ENCODE measurements at places on chromosomes 2 and 18.
A peak's percentile ranks its signal among the peaks of the same experiment; 100 is the strongest.

- H3K4me1 ChIP-seq: no peaks in the 10 kb centered on the region
- H3K4me3 ChIP-seq: no peak overlapping the region
- no peaks in the 10 kb centered on the region for H3K27me3 ChIP-seq
- DNase-seq: no peak
- H3K27ac ChIP-seq: no peak overlapping the region
- no peaks in the 10 kb centered on the region for H3K36me3 ChIP-seq
Measured at GRCh38 chr18:68608851-68609490, 105.9 kb downstream of the TMX3 start.

DNA sequence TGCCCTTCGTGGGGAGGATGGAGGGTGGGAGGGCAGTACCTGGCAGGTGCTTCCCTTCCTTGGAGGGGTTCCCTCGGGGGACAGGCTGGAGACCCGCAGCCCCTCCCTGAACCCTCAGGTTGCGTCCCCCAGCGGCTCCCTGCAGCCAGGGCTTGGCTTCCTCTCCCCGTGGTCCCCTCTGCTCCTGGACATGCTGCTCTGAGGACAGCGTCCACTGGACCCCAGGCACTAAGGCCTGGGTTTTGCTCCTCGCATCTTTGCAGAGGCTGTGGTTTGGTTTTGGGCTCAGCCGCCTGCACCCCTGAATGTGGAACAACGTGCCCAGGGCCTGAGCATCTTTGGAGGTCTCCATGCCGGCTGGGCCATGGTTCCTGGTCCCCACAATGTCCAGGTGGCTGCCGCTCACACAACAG lies 133.5 kb downstream of the PTGR3 start:
- no peaks in the 10 kb centered on the region for H3K27me3 ChIP-seq
- H3K36me3 ChIP-seq: no peaks in the 10 kb centered on the region
- H3K4me1 ChIP-seq: no peaks in the 10 kb centered on the region
- peak; percentile 57 for DNase-seq
- H3K4me3 ChIP-seq: no peak overlapping the region
- no peak overlapping the region for H3K27ac ChIP-seq

DNA sequence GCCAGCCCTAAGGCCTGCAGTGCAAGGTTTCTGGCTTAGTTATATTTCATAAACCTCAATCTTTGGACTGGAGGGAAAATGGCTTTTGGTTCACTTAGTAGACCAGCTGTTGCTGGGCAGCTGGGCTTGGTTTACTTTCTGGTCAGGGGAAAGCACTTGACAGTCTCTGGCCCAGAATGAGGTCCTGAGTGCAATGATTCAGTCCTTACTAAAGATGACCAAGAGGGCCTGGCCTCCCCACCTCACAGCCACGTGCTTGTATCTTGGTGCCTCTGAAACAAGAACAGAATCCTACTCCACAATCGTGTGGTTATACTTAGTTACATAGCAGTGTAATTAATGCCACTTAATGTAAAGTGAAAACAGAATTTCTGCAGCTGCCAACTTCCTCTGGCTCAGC lies 325.5 kb upstream of the MEIS1 start:
- H3K36me3 ChIP-seq: no peaks in the 10 kb centered on the region
- H3K27me3 ChIP-seq: no peaks in the 10 kb centered on the region
- no peak overlapping the region for H3K4me3 ChIP-seq

DNA sequence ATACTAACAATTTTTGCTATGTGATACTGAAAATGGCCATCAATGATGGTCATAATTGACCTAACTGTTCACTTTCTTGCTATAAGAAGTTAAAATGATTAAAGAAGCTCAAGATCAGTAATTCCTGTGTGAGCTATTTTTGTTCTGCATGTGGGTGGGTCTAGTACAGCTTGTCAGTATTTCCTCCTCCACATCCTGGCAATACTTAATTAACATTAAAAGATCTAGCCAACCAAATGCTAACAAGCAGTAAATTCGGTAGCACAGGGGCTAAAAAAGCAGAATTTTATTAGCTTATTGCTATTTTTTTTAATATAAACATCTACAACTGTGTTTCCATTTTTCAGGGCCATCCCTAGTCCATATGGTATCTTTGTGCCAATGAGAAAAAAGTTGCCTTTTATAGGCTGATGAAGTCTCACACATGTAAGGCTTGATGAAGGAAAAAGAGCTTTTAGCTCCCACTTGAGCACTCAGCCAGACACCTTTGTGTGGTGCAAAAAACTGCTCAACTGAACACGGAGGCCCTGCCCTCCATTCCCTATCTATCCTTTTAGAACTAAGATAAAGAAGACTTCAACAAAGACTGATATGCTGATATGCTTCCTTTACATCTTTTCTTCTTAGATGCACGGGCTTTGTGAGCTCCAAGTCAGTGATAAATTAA lies 4.9 kb upstream of the PNO1 start:
- DNase-seq: no peak
- no peaks in the 10 kb centered on the region for H3K36me3 ChIP-seq
- H3K27me3 ChIP-seq: no peaks in the 10 kb centered on the region
- H3K4me1 ChIP-seq: peaks cover 35% of the 10 kb centered on the region

DNA sequence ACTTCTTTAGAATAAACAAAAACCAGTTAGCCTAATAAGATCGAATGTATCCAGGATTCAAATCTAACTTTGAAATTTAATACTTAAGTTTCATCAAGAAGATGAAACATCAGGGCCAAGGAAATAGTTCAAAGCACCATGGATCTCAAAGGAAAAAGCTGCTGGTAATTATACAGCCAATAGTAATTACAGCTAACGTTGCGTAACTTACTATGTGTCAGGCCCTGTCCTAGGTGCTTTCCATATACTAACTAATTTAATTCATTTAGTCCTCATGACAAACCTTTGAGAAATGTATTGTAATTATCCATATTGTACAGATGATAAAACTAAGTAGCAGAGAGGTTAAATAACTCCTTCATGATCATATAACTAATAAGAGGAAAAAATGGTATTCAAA lies 598.6 kb downstream of the NYAP2 start:
- H3K36me3 ChIP-seq: no peaks in the 10 kb centered on the region

DNA sequence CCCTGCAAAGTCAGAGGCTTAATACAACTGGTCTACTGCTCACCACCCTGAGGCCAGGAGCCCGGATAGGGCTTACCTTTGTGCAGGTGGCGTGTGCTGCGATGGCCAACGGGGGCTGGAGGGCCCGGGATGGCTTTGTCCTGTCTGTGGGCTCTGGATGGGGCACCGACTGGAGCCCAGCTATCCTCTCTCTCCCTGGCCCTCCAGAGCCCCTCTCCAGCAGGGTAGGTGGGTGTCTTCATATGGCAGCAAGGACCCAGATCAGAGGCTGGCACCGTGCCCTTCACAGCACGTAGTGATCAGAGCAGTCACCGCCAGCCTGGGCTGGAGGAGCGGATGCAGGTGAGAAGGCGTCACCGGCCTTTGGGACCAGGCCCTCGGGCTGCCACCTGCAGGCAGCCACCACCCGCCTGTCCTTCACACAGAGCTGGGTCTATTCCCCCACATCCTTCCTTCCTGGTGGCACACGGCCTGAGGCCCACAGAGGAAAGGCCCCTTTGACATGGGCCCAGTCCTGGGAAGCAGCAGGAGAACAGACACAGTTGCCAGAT lies 232.1 kb downstream of the EIPR1 start:
- H3K36me3 ChIP-seq: no peaks in the 10 kb centered on the region
- no peak overlapping the region for H3K27ac ChIP-seq
- DNase-seq: no peak
- H3K27me3 ChIP-seq: no peaks in the 10 kb centered on the region
- H3K4me1 ChIP-seq: no peaks in the 10 kb centered on the region
- H3K4me3 ChIP-seq: no peak overlapping the region
